Endothelial cell (in vitro differentiated cells): ENCODE measurements at places on chromosomes 12 and 14. TPM values are rescaled to one million over a fixed set of nuclear protein-coding genes. Genes with fewer than 3 reads are reported as not detected.

DNA sequence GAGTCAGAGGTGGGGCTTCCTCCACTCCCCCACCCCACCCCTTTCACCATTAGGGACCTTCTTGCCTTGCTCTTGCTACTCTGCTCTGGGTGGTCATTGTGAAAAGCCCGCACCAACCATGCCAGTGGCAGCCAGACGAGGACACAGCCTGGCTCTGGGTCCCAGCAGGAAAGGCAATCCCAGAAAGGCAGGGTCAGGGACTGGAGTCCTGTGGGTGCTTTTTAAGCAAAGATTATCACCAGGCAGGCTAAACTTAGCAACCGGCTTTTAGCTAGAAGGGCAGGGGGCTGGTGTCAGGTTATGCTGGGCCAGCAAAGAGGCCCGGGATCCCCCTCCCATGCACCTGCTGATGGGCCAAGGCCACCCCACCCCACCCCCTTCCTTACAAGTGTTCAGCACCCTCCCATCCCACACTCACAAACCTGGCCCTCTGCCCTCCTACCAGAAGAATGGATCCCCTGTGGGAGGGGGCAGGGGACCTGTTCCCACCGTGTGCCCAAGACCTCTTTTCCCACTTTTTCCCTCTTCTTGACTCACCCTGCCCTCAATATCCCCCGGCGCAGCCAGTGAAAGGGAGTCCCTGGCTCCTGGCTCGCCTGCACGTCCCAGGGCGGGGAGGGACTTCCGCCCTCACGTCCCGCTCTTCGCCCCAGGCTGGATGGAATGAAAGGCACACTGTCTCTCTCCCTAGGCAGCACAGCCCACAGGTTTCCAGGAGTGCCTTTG is 1.2 kb upstream of the GAPDH start:
- peaks cover 29% of the 10 kb centered on the region for H3K4me1 ChIP-seq
- peak overlapping the region; percentile 81 for H3K27ac ChIP-seq
- peaks cover 24% of the 10 kb centered on the region for H3K36me3 ChIP-seq

- no peaks in the 10 kb centered on the region for H3K36me3 ChIP-seq
- peaks cover 13% of the 10 kb centered on the region for H3K27me3 ChIP-seq
- H3K4me1 ChIP-seq, result peaks cover 12% of the 10 kb centered on the region
- no peak for DNase-seq
- H3K27ac ChIP-seq, result no peak overlapping the region
Measured at GRCh38 chr12:13976880-13977279, 4.5 kb downstream of the GRIN2B start.

The IL31 gene
- total RNA-seq, result not detected

The ADCY6 gene
- total RNA-seq, result 31.6 TPM
